Bronchial epithelial cell (primary cell): ENCODE measurements at places on chromosomes 2 and 18.

DNA sequence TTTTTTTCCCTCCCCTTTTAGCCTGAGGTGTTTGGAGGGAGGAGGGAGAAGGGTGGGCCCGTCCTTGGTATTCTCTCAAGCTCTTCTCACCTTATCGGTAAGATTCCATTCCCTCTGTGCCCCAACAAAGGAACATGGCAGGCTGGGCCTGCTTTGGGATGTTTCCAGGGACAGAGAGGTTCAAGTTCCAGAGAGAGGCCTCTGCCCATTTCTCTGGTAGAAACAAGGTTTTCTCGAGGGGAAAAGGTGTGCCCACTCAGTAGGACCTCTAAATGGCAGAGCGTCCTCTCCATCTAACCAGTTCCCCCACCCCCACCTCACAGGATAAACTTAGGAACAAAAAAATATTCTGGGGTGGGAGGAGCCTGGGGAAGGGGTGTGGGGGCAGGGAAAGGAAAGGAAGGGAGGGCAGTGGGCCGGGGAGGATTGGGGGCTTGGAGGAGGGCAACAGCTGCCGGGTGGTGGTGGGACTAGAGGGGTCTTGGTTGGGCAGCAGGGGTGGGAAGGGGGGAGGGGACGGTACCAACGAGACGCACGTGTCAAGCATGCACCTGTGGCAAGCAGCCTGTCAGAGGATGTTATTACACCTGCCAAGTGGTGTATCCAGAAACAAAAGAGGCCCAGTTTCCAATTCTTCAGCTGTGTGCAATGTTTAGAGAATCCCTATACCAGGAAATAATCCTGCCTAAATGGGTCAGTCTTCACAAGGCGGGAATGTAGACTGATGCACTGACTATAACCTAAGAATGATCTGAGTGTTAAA, 2.1 kb downstream of the PCBP1 start:
- DNase-seq = no peak

DNA sequence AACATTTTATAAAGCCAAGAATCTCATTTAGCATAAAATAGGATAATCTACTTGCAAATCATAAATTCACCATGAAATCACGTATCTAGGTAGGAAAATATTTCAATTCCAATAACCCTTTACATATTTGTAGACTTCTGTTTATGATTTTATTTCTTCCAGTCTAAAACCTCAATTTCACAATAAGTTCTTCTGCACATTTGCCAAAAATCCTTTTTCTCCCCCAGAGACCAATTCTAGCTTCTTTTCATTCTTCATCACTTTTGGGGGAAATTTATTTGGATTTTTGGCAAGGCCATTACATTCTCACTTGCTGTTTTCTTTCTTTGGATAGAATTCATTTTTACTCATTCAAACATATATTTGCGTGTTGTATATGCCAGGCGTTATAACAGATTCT, 86.8 kb downstream of the SPRED2 start:
- DNase-seq = no peak

GRCh38 chr2:148130581-148130980, 109.7 kb downstream of the MBD5 start:
- DNase-seq = peak; percentile 40

DNA sequence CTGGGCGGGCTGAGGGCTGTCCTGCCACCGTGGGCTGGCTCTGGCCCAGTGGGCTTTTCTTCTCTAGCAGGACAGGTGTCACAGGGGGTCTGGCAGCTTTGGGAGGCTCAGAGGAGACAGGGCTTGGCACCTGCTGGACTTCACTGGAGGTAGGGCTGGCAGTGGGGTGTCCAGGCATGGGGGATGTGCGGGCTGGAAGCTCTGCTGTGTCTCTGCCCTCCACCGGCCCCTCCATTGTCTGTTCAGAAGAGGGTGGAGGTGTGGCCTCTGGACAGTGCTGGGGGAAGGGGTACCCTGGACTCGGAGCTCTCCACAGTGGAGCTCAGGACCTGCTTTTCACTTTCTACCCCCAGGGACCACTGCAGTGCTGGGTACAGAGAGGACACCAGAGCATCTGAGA, 9.2 kb downstream of the PTPRN start:
- no peak for DNase-seq

DNA sequence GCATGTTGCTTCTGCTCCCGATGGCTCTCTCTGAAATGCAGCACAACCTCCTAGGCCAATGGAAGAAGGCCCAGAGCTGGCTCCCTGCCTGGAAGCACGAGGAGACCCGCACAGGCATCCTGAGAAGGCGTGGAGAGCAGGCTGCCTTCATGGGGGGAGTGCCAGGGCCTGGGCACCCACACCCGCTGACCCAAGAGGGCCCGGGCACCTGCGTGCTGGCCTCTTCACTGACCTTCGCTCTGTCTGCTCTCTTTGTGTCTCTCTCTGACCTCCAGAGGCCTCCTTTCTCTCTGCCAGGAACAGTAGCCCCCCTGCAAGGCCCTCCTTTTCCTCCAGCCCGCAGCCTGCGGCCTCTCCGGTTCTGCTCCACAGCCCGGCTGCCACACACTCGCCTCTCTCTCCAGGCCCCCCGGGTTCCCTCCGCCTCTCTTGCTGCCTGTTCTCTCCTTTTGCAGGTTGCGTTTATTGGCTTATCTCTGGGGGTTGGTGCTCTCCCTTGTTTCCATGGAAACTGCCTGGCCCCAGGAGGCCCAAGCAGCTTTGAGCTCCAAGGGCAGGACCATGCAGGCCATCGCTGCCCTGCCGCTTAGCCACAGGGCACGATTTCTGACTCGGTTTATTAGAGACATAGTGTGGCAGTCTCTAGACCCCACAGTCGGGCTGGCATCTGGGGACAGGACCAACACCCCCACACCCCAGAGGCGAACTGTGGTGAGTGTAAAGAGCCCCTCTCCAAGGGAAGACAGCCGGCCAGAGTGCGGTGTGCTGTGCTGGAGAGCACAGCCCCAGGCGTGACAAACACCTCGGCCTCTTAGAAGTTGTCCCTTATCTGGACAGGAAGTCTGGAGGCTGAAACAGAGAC, 1.7 kb downstream of the MZT2B start:
- DNase-seq = no peak

- DNase-seq = no peak
Measured at GRCh38 chr18:77199707-77200106, 49.9 kb upstream of the GALR1 start.
